ENCODE measurements at places on chromosomes 3 and 15.

DNA sequence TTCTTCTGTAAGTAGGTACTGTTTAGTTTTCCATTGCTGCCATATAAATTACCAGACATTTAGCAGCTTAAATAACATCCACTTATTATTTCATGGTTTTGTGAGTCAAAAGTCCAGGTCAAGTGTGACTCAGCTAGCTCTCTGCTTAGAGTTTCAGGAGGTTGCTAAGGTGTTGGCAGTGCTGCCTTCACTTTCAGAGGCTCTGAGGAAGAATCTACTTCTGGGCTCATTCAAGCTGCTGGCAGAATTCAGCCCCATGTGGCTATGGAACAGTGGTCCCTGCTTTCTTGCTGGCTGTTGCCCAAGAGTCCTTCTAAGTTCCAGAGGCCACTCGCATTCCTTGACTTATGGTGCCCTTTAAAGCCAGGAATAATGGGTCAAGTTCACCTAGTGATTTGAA lies 4.5 kb downstream of the CFAP44 start:
- DNase-seq: no peak

DNA sequence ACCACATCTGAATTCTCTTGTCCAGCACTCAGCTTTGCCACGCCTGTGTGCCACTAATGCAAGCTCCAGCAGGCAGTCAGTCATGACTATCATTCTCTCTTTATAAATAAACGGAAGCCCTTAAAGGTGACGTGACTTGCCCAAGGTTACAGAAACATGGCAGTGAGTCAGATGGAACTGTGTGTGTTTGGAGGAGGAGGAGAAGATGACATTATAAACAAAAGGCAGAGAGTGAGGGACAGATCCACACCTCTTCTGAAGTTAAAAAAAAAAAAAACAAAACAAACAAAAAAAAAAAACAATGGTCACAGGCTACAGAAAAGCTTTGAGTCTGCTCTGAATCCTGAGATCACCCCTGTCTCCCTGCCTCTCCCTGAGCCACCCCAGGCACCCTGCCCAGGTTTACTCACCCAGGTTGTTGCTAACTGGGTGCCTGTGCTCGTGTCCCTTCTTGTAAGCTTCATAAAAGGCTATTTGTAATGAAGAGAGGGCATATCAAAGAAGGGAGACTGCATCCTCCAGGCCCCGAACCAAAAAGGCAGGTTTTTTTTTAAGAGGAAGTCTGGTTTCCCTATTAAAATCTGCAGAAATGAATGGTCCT lies 119.7 kb upstream of the PHLDB2 start:
- DNase-seq: no peak

DNA sequence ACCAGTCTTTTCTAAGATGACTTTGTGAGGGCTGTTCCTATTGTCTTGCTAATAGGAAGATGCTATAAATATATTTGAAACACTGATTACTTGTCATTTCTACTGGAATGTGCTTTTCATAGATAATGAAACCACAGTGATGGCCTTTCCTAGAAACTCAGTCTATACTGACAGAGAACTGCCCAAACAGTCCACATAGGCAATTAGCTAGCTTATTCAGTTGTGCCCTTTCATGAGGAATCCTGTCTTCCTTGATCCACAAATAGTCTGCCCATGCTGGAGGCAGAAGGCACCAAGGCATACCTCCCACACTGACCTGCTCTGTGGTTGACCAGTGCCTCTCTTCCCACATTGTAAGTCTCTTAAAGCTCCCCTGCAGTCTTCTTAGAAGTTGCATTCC lies 135.9 kb downstream of the CMSS1 start:
- no peak for DNase-seq

DNA sequence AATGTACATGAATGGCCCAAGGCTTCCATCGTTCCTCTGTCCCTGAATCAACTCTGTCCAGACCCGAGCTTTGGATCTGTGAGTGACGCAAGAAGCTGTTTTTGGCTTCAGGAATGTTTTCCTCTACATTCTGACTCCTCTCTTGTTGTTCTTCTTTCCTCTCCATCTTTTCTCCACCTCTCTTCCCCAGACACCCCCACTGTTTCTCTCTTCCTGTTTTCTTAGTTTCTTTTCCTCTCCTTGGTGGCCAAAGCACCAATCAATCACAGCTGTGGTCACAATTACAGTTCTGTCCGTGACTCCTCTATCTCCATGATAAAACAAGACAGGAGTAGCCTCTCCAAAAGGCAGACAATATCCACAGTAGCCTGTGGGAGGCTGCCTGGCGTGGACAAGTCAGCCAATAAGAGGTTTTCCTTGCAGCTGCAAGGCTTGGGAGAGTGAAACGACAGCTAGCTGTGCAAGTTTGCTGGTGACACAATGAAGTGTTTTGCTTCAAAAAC lies 4.9 kb upstream of the TMEM212 start:
- no peak for DNase-seq

DNA sequence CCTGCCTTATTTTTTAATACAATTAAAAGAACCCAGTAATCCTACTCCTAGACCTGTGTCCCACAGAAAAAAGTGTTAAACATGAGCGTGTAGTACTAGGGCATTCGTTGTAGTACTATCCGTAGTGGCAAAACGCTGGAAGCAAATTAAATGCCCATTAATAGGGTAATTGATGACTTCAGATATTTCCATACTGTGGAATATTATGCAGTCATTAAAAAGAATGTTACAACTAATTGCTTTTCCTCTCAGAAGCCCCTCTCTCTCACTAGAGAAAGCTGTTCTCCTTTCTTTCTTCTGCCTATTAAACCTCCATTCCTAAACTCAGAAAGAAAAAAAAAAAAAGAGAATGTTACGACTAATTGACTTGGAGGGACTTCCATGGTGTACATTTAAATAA lies 2.7 kb downstream of the BBS4 start:
- no peak for DNase-seq

DNA sequence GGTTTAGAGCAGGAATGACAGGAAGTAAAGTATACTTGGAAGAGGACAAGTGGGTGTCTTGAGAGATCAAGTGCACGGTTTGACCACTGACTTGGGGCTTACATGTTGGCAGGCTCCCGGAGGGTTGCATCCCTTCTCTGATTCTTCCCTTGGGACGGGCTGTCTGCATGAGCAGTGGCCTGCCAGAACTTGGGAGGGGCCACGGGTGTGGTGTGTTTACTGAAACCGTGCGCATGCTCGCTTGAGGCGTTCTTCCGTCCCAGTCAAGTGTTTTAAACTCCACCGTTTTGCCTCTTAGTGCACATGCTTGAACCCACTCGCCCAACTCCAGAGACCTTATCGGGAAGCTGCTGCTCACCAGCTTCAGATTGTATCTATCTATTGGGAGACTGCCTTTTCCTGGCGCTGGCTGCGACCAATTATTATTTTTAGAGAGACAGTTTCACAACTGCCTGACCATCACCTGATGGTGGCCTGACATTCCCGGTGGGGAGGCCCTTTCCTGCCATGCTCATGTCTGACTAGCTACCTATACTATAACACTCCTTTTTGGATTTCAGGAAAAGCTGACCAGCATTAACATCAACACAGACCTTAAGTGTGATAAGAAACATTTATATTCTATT lies 14.9 kb upstream of the C3orf22 start:
- DNase-seq: no peak

- no peak for DNase-seq
These were observed 129.5 kb downstream of the ATP8B4 start for GRCh38 chr15:49989498-49989897.

DNA sequence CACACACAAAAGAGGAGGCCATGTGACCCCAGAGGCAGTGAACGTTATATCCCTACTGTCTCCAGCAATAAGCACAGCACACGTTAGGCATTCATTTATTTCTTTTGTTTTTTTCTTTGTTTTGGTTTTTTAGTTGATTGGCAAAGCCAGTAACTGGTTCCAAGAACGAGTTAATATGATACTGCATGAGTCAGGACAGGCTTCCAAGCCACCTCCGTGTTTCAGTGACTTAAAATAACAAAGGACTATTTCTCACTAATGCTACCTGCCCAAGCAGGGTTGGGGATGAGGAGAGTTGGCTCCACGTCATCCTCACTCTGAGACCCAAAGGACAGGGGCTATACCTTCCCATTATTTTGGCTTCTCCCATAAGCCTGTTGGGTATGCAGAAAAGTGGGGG lies 130.5 kb downstream of the ST8SIA2 start:
- no peak for DNase-seq

DNA sequence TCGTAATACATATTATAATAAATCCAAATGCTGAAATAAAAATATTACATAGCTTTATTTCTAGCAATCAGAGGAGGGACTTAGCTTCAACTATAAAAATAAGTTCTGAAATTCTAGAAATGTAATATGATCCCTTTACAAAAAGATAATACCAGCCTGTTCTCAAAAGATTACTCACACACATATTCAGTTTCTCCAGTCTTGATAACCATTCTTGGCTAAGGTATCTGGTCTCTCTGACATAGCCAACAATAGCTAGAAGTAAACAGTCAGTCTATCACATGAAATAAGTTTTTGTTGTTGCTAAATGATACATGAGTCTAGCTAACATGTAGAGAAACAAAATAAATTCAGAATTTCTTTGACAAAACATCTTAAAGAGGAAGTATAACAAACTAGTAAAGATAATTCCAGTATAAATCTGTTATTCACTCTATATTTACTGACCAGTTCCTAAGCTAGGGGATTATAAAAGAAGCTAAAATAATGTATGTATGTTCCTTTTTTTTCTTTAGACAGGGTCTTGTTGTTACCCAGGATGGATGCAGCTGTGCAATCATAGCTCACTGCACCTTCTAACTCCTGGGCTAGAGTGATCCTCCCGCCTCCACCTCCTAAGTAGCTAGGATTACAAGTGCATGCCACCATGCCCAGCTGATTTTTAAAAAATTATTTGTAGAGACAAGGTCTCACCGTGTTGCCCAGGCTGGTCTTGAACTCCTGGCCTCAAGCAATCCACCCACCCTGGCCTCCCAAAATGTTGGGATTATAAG lies 170.6 kb downstream of the TBL1XR1 start:
- DNase-seq: no peak

DNA sequence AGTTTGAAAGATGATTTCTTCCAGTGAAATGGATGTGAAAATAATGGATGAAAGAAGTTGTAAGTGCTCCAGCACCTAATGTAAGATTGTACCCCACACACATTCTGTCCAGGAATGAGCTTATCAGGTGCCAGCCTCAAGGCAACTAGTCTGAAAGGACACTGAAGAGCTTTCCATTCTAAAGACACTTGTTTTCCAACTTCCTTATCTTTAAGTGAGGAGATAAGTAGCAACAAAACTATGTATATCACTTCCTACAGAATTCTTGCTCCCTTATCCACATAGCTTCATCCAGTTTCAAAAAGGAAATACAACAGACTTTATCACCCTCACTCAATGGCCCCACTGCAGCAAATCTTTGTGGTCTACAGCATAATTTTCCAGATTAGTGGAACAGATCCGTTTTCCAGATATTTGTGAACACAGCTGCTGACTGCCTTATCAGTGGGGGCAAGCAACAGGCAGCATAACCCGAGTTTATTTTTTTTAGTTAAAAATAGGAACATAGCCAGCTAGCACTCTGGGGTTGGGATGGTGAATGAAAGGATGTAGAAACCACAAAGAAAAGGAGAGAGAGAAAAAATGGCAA lies 60.6 kb downstream of the CD200R1L start:
- DNase-seq: no peak

DNA sequence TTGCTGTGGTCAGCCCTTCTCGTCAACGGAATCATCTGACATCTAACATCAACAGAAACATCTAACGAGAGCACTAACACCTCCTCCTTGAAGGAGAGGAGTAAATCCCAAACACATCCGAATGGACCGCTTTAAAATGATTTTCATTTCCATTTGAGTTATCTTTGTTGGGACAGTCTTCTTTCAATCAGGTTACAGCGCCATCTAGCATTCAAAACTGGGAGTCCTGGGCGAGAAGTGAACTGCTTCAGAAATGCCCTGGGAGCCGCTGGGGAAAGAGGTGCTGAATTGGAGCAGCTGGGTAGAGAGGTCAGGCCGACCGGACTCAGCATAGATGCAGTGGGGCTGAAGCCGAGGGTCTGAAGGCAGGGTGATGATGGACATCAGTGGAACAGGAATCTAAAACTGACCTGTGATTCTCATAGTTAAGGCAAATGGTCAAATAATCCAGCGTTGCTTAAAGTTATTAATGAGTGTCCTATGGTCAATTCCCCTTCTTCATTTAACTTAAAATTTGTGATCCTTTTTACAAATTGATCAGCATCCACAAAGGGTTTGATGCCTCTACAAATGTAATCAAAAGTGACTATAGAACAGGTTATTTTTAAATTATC lies 170.0 kb upstream of the NDN start:
- DNase-seq: no peak

DNA sequence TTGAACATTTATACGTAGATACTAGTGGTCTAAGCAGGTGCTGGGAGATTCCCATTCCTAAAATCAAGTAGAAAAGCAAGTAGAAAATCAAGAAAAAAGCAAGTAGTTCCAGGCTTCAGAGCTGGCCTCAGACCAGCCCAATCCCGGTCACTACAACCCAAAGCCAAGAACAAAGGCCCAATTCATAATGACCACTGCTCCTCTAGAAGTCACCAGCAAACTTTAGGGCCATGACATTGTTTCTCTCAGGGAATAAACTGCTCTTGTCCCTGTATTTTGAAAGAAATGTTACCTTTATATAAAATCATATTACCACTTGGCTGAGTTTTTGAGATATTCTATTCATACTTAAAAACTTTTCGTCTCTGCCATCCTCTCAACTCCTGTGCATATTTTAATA lies 106.3 kb upstream of the IL12A start:
- DNase-seq: no peak

DNA sequence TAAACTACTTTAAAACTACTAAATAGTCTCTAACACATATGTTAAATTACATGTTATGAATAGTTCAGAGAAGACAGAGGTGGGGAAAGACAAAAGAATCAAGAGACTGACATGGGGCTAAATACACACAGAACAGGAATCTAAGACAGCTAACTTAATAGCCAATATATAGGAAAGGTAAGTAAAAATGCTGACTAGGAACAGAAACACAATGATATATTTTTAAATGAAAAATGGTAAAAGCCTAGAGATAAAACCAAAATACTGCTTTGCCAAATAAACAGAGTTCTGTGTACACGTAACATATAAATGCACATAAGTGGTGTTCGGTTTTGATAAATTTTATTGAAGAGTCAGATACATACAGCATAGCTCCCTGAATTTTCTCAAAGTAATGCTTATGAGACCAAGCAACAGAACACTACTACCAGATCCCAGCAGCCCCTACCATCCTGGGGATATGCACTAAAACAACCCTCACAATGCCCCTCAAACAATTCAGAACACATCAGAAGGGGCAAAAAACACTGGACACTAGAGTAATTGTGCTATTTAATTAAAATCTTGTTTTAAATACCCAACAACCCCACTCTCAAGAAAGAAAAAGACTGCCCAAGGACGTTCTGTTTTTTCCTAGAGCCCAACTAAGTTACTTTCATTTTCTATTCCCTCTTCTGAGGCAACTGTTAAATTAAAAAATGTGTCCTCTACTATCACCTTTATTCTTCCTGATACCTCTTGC lies 121.1 kb downstream of the ADAM10 start:
- no peak for DNase-seq

GRCh38 chr3:97264180-97264579 lies 449.8 kb downstream of the EPHA6 start:
- no peak for DNase-seq

DNA sequence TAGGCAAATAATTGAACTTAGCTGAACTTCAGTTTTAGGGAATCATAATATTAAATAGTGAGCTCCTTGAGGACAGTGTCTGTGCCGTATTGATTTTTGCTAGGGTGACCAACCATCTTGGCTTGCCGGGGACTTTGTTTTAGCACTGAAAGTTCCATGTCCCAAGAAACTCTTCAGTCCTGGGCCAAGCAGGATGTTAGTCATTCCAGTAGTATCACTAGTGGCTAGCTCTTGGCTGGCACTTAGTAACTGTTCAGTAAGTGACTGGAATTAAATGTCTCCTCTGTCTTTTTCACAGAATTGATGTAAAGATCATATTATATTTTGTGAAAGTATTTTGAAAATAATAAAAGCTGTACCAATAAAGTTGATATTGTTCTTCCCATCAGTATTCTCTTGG lies 42.3 kb downstream of the RSRC1 start:
- DNase-seq: no peak
